ENCODE measurements at places on chromosomes 11 and 22. TPM values are rescaled to one million over a fixed set of nuclear protein-coding genes. Genes with fewer than 3 reads are reported as not detected.

KRTAP5-8 gene
- not detected for total RNA-seq

MFRP gene
- total RNA-seq = not detected

MAP6 gene
- 0.14 TPM for total RNA-seq

PTPRCAP gene
- total RNA-seq = 119 TPM

SEC14L2 gene
- 15.3 TPM for total RNA-seq

UCP3 gene
- total RNA-seq = 3.7 TPM

NLRP14 gene
- 0.12 TPM for total RNA-seq

DEUP1 gene
- total RNA-seq = not detected

MMP1 gene
- not detected for total RNA-seq

P2RY2 gene
- total RNA-seq = not detected

RIMBP3C gene
- 0.19 TPM for total RNA-seq

BTG4 gene
- 0.23 TPM for total RNA-seq

RASSF10 gene
- not detected for total RNA-seq

KCNQ1OT1 gene
- total RNA-seq = 0.35 TPM

HMGXB4 gene
- total RNA-seq = 39.3 TPM

- DNase-seq = no peak
Observed at GRCh38 chr11:47605921-47606320, 11.7 kb upstream of the C1QTNF4 start.

- no peak for DNase-seq
Observed at GRCh38 chr11:35980686-35981390, 37.0 kb downstream of the LDLRAD3 start.

DNA sequence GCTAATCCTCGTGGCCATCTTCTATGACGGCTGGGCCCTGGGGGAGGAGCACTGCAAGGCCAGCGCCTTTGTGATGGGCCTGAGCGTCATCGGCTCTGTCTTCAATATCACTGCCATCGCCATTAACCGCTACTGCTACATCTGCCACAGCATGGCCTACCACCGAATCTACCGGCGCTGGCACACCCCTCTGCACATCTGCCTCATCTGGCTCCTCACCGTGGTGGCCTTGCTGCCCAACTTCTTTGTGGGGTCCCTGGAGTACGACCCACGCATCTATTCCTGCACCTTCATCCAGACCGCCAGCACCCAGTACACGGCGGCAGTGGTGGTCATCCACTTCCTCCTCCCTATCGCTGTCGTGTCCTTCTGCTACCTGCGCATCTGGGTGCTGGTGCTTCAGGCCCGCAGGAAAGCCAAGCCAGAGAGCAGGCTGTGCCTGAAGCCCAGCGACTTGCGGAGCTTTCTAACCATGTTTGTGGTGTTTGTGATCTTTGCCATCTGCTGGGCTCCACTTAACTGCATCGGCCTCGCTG is 12.1 kb downstream of the MTNR1B start:
- DNase-seq = no peak

DNA sequence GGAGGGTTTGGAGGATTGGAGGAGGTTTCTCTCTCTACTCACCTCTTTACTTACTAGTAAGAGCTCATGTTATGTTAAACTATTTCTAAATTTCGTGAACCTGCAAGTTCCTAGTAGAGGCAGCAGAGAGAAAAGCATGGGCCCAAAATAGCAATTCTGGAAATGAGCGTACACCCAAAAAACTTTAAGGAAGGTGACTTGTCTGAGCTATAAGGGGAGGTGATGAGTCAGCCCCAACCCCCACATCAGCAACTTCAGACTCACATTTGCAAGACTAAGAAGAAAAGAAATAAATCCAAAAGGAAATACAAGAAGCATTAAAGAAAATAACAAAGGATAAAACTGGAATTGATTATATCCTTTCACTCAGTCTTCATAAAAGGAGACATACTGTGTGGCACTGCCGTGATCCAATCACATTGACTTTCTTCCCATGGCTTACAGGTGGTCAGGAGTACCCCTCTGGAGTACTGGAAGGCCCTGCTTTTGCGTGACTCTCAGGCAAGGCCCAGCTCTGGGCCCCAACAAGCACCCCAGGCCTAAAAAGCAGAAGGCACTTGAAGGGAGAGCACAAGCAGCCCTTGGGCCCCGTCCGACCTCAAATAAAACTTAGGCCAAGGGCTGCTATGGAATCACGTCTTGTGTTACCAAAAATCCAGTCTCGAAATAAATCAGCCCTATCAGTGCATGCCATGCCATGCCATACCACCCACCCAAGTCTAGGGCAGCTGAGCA is 14.3 kb downstream of the PACSIN2 start:
- peak; percentile 62 for DNase-seq

- DNase-seq = no peak
Observed at GRCh38 chr11:2272946-2273280, 2.5 kb upstream of the ASCL2 start.

- DNase-seq = no peak
Observed at GRCh38 chr22:50020606-50021005, 8.0 kb upstream of the IL17REL start.

GRCh38 chr11:119752946-119753345 is 23.9 kb upstream of the NECTIN1 start:
- DNase-seq = no peak

- no peak for DNase-seq
Observed at GRCh38 chr11:93323747-93324146, 6.8 kb upstream of the DEUP1 start.

DNA sequence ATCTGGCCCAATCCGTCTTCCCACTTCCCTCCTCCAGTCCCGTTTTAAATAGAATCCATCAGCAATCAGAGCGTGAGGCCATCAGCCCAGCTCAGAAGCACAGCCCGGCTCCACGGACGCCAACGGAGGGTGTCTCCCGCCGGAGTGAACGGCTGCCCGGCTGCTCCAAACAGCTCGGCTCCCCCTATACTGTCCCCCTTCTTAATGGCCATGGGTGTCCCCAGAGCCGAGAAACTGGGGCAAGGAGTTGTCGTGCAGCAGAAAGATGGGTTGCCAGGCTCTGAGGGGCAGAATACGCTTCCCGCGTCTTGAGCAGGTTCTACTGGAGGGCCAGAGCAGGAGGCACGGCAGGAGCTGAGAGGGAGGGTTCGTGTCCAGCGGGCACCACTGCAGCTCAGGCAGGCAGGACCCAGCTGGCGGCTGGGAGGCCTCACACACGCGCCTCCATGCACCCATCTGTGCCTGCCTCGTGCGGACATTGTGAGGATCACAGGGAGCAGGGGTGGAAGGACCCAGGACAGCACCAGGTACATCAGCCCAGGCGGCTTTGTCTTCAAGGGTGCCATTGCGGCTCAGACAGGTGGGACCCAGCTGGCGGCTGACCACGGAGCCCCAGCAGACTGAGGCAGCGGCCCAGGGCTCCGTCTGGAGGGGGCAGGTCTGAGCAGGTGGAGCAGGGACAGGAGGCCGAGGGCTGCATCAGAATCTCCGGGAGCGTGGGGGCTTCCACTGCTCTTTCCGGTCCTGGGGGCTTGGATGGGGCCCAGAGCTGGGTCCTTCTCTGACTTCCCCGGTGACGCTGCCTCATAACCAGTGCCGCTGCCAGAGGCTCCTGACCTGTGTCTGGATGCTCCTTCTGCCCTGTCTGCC is 882.7 kb downstream of the BRD1 start:
- DNase-seq = no peak

GRCh38 chr22:40046126-40046525 is 51.4 kb downstream of the FAM83F start:
- peak; percentile 23 for DNase-seq

DNA sequence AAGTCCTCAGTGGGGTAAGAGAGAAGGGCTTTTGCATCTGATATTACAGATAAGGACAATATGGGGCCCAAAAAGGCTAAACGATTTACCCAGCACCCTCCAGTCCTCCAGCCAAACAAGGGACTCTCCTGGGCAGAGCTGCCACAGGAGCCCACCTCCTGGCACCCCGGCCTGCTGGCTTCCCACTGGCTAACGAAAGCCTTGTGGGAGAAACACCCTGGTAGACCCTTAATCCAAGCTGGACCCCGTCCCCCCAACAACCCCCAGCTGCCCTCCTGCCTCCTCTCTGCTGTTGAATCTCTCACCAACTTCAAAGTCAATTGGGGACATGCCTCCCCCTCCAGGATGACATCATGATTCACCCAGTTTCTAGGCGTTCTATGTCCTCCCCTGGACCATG is 10.8 kb downstream of the C1QTNF6 start:
- DNase-seq = no peak

DNA sequence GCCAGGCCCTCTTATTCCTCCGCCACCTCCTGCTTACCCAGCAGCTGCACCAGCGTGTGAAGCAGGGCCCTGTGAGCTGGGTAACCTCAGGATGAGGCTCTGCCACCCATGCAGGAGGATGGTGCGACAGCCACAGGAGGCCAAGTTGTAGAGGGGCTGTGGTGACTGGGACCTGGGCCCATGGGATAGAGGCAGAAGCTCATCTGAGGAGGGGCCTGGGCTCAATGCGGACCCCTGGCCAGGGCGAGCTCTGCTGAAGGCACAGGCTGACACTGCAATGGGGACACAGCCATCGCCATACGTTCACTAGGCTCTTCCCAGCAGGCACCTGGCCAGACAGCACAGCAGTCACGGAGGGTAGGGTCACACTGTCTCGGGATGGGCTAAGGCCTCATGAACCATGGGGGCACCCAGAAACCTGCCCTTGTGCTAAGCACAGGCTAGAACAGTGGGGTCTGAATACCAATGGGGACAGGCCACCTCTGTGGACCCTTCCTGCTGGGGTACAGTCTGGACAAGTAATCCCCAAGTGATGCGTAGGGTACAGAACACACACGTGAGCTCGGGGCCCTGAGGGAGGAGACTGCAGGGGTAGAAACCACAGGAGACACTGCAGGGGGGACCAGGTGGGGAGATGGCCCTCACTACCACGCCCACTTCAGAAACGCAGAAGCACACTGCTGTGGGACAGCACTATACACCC is 35.3 kb downstream of the GNB1L start:
- DNase-seq = no peak

- DNase-seq = no peak
Observed at GRCh38 chr11:112666253-112666652, 295.0 kb upstream of the NCAM1 start.

DNA sequence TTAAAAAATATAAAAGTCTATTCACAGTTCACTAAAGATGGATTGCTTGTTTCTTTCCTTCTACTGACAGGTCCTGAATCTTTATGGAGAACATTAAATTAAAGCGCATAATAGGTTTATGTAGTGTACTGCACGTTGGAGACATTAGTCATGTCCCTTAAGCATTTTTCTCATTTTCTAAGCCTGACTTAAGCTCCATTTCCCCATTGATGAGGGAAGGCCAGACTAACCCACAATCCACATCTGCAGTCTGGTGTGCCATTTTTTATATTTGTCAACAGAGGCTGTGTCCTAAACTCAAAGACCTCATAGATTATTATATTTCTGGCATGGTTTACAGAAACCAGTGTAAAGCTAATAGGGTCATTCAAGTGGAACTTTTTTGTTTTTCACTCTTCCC is 39.9 kb downstream of the CADM1 start:
- no peak for DNase-seq

DNA sequence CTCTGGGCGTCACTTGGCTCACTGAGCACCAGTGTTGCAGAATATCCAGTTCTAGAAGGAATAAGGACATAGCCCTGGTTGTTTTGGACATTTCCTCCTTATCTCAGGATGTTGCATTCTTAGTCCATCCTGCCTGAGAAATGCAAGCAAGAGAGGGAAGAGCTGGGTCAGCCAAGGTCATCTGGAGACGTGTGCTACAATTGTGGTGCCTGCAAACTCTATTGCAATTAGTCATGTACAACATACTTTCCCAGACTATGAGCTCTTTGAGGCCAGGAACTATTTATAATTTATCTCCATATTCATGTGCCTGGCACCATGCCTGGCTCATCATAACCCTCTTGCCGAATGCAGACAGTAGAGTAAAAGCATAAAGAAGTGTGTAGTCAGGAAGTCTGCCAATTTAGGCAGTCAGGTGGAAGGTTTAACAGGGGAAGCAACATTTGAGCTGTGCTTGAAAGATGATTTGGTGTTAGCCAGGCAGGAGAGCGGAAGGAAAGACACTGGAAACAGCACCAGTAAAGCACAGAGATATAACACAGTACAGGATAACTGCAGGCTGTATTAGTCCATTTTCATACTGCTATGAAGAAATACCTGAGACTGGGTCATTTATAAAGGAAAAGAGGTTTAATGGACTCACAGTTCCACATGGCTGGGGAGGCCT is 129.4 kb upstream of the PAX6 start:
- DNase-seq = no peak

- no peak for DNase-seq
Observed at GRCh38 chr11:60950024-60950423, 2.0 kb downstream of the SLC15A3 start.

- no peak for DNase-seq
Observed at GRCh38 chr22:44281768-44282637, 30.7 kb downstream of the SHISAL1 start.

DNA sequence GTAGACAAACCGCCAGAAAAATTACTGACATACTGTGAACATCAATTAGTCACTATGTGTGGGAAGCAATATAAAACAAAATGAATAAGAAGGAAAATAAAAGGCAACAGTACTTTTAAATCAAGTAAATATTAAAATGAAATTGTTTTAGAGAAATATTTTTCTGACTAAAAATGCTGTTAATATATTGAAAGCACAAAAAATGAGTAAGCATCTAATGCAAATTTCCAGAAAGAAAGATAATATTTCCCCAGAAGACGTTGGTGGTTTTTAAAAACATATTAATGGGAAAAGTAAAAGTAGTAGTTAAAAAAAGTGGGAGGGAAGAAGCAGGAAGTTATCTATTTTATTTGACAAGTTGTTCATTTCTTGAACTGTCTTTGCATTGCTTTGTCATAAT is 16.5 kb downstream of the XKR3 start:
- no peak for DNase-seq

DNA sequence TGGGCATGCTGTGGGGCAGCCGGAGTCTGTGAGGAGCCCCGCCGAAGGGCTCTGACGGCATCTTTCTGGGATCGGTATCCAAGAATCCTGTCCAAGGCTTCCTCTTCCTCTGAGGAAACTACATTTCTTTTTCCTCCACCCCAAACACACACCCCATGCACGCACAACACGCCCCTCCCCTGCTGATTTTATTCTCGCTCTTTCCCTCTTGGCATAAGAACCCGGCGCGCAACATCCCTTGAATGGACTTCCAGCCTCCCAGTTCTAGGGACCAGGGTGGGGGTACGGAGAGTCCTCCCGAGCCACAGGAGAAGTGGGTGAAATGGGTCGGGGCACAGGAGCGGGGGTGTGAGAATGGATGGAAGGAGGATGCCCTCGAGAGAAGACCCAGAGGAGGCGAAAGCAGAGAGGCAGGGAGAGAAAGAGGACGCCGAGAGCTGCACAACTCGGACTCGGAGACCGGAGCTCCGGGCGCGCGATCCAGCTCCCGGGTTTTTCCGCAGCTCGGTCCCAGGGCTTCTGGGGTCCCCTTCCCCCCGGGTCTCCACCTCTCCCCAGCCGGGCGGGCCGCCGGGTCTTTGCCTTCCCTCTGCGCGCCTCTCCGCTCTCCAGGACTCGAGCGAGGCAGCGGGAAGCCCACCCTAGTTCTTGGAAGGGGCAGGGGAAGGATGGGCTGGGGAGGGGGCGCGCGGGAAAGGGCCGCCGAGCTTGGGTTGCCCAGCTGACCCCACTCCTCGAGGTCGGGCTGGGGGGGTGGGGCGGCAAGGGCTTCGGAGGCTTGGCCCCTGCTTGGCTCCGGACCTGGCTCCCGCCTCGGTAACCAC is 1.5 kb upstream of the LARGE1 start:
- DNase-seq = peak; percentile 43

GRCh38 chr11:116853461-116854073 is 16.1 kb upstream of the APOA1 start:
- DNase-seq = peak; percentile 73

All from activated T-cell treated with anti-CD3 and anti-CD28 coated beads, Interleukin-2, amount 50 U/mL, for 72 hours (primary cell).